ENCODE measurements at places on chromosomes 13 and 19. TPM values are rescaled to one million over a fixed set of nuclear protein-coding genes. Genes with fewer than 3 reads are reported as not detected.

ZNF575 gene
- 2.9 TPM for total RNA-seq

DHPS gene
- total RNA-seq, result 119 TPM

NANOS3 gene
- not detected for total RNA-seq

DPF1 gene
- not detected for total RNA-seq

SAFB2 gene
- total RNA-seq, result 85.4 TPM

RFPL4AL1 gene
- not detected for total RNA-seq

ZNF682 gene
- 2.5 TPM for total RNA-seq

GRCh38 chr19:45507872-45508416, 665 bp downstream of the VASP start:
- DNase-seq, result no peak

DNA sequence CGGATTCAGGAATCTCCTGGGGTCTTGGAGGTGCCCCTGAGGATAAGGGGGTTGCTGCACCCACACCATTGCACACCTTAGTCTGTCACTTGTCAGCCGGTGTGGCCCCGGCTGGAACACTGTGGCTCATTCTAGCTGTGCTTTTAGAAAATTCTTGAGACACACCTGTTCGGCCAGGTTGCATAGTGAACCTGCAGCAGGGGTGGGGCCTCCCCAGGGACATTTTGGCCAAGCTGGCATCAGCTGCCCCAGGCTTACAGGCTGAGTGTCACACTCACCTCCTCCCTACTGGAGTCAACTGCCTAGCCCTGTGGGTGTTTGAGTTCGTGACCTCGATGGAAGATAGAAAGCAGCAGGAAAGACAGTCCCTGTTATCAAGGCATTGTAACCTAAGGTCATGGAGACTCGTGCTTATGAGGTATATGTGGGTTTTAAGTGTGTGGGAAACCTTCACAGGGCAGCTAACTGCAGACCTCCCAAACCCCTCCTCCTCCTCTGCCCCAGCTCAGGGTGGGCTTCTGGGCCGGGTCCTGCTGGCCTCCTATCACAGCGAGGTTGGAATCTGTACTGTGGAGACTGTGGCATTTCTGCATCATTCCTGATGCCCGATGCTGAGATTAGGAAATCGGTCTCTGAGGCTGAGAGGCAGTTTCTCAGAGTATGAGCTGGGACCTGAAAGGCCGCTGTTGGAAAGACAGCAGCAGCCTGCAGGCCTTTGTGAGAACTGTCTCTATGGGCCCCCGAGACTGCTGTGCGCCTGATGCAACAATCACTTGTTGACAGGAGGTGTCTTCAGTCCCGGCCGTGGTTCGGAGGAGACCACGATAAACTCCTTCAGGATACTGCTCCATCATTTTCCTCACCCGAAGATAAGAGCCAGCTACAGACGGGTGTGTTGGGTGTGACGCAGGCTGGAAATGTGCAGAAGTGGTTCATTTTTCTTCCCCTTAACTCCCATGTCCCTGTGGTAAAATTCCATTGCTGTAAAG, 72.2 kb downstream of the ATP11A start:
- DNase-seq, result no peak

DNA sequence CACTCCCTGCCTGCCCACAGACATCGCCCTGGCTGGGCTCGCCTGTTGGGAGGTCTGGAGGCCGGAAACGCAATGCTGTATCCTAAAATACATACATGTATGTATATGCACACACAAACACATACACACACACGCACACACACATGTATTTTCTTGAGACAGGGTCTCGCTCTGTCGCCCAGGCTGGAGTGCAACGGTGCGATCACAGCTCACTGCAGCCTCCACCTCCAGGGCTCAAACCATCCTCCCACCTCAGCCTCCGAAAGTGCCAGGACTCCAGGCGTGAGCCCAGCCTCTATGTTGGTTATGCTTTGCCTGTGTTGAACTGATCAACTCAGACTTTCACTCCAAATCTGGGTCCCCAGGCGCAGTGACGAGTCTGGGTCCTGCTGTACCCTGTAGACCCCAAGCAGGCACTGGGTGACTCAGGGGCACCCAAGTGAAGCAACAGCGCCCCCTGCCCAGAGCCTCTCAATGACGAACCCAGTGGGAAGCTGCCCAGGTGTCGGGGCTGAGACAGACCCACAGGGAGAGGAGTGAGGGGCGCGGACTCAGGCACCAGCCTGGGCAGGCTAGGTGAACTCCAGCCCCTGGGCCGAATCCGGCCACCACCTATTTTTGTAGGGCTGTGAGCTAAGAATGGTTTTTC, 27.4 kb upstream of the CACTIN start:
- DNase-seq, result no peak

DNA sequence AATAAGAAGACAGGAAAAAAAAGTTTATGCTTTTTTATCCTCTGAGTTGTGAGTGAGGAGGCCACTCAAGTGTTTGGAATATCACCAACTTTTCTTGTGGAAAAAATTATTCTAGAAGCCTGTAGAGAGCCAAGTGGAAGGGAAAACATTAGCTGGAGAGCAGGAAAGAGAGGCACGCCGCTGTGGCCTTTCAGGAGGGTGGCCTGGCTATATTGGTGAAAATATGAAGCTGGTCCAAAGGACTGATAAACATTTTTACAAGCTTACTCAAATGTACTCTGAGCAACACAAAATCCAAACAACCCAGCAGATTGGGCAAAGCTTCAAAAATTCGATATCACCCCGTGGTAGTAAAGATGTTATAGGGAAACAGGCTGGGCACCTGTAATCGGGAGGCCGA, 2.3 kb upstream of the EIF3G start:
- no peak for DNase-seq

GRCh38 chr19:55251341-55252081, 7.3 kb downstream of the PPP6R1 start:
- no peak for DNase-seq

DNA sequence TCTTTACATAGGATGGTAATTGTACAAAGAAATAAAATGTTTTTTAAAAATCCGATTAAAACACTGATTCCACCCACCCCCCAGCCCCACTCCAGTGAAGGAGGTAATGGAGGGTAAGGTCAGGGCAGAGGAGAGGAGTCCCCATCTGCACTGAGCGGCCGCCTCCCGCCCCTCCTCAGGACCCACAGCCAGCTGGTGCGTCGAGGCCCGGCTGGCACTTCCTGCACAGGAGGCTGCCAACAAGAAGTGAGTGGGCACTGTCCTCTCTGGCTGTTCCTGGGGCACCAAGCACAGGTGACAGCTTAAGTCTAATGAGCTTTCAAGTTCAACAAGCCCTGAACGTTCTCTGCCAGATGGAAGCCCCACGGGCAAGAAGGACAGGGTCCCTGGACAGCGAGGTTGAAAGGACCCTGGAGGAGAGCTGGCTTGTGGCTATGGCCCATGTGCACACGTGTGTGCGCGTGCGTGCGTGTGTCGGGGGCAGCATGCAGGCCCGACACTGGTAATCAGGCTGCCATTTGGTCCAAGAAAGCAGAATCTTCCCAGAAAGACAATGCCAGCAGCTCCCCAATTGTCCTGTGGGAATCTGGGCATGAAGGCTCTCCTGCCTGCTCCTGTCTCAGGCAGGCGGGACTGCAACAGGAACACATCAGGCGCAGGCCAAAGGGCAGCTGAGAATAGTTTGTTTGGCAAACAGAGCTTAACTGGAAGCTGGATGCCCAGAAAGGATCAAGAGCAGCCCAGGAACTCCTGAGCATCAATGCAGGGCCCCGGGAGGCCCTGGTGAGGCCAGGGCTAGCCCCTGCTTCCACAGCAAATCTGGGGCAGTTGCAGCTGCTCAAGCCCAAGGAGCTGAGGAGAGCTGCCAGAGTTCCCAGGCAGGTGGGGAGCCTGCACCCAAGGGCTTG, 15.1 kb upstream of the EPHX3 start:
- DNase-seq, result no peak

DNA sequence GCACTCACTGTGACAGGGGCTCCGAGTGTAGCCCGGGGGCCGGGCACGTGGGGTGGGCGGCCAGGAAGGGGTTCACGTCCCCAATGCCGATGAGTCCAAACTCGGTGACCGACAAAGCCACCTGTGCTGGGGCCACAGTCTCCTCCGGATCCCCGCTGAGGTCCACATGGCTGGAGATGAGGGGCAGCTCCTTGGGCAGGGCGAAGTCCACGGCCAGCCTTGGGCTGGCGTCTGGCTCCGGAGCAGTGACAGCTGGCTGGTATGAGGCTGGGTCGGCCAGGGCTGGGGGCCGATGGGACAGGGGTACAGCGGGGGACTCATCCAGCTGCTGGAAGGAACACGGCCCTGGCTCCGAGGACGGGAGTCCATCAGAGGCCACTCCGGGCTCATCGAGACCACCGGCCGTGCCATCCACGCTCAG, 15.9 kb upstream of the PLPP2 start:
- DNase-seq, result no peak

- DNase-seq, result no peak
These were observed 12.0 kb upstream of the NUMBL start for GRCh38 chr19:40702337-40703012.

- no peak for DNase-seq
These were observed 91.7 kb downstream of the TSHZ3 start for GRCh38 chr19:31257426-31258130.

DNA sequence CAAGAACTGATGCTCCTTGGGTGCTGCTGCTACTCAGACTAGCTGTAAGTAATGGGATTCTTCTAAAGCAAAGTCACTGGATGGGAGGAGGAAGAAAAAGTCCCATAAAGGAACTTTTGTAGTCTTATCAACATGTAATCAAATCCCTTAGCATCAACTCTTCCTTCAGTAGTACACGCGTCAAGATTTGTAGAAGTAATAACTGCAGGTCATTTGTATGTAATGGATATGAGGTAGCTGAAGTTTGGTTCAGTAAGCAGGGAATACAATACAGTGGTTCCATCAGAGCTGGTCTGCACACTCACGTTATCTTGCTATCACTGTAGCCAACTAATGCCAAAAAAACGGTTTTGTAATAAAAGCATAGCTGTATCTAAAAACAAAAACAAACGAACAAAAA, 72.4 kb upstream of the ZDHHC20 start:
- no peak for DNase-seq

DNA sequence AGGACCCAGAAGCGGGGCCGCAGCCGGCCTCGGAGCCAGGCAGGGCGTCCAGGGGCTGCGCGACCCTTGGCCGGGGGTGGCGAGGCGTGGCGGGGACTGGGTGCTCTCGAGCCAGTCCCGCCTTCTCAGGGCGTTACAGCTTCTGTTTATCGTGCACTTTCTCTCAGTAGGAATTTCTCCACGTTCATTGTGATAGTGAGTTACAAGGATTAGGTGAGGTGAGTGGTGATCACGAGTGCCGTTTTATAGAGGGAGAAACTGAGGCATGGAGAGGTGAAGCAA, 600 bp downstream of the AP1M1 start:
- DNase-seq, result no peak

DNA sequence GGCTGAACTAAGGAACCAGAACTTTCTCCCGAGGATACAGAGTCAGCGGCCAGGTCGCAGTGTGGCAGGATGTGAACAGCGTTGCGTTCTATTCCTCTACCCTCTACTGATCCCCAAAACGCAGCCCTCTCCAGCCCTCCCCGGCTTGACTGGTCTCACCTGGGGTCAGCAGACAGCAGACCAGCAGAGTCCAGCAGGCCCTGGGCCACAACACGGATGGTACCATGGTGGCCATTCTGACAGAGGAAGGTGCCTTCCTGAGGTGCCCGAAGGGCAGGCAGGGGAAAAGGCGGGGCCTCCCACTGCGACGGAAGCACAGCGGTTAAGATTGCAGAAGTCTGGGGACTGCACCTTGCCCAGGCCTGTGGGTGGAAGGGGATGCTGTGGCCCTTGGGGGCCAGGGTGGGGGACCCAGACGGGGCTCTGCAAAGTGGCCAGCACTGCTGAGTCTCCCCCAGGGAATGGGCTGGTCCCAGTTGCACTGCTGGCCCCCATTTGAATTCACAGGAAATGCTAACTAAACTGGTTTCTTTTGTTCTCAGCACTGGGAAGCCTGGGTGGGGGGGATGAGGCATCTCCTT, at the start of gene ICAM3:
TSS of gene ICAM3 (minus strand) at position 245 of the 581 bp plus-strand sequence. CDS start at position 235, 10 bp downstream.
- DNase-seq, result no peak

DNA sequence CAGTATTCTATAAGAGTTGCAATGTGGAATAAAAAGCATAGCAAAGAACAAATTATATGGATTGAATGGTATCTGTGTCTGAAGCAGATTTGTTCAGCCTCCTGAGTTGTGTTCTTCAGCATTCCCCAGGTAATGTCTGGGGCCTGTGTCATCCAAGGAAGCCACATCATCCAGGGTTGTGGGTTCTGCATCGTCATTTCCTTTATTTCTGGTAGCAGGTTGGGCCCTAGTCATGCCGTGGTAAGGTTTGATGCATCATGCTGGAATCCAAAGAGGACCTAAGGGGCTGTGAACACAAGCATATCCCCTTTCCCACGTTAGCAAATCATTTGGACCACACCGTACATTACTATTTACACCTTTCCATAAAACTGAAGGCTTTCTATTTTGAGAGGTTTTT, 131.0 kb upstream of the ZNF91 start:
- DNase-seq, result no peak

Measured in vagina (tissue), 2 donors.